ENCODE measurements at places on chromosomes 1 and 21.

DNA sequence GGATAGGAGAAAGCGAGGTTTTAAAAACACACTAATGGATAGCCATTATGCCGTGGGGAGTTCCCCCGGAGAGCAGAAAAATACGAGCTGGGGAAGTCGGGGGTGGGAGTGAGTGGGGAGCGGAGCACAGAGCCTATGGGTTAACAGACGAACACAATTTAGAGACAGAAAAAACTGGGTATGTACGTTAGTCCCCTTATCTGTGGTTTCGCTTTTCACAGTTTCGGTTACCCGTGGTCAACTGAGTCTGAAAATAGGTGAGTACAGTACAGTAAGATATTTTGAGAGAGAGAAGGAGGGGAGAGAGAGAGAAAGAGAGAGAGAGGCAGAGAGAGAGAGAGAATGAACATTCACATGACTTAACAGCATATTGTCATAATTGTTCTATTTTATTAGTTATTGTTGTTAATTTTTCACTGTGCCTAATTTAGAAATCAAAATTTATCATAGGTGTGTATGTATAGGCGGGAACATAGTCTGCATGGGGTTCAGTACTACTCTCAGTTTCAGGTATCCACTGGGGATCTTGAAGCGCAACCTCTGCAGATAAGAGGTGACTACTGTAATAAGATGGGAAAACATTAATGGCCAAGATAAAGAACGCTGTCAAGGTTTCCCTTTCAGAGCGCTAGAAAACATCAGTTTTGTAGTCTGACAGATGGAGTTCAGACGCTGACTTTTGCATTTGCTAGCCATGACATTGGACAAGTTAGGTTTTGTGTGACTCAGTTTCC lies 125.6 kb upstream of the LMO4 start:
- H3K27me3 ChIP-seq: peaks cover 9% of the 10 kb centered on the region
- no peak for DNase-seq
- H3K27ac ChIP-seq: no peak overlapping the region
- no peak overlapping the region for H3K4me3 ChIP-seq
- no peaks in the 10 kb centered on the region for H3K4me1 ChIP-seq
- H3K36me3 ChIP-seq: no peaks in the 10 kb centered on the region

GRCh38 chr1:33256221-33256470 lies 146 bp upstream of the ZNF362 start:
- H3K4me3 ChIP-seq: no peak overlapping the region
- H3K36me3 ChIP-seq: no peaks in the 10 kb centered on the region
- no peak overlapping the region for H3K27ac ChIP-seq
- DNase-seq: no peak

DNA sequence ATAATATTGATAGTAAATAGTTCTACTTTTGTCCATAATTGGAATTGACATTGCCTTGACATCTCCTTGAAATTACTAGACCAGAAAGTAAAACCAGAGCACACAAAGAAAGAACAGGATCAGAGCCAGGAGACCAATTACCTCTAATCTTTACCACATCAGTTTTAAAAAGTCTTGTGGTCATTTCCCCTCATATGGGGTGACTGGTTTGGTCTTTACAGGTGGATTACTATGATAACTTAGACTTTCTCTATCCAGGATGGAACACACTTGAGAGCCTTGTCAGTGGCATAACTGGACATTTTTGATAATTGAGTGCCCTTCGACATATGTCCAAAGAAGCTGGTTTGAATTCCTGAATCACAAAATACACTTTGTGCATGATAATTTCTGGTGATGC lies 1148.1 kb upstream of the NCAM2 start:
- H3K4me1 ChIP-seq: no peaks in the 10 kb centered on the region
- DNase-seq: no peak
- H3K4me3 ChIP-seq: no peak overlapping the region
- H3K36me3 ChIP-seq: no peaks in the 10 kb centered on the region
- no peak overlapping the region for H3K27ac ChIP-seq

DNA sequence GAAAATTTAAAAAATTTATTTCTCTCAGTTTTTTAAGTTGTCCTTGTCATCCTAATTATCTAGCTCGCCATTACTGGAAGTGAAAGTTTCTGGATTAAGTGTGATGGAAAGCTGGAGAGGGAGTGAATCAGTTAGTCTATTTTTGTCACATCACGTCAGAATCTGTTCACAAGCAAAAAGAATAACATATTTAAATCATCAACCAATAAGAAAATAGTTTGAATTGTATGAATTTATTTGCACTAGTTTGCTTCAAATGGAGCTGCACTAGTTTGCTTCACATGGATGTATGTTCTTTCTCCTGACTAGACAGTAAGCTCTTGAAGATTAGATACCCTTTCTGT lies 22.8 kb downstream of the PHC2 start:
- no peak overlapping the region for H3K27ac ChIP-seq
- peaks cover 26% of the 10 kb centered on the region for H3K27me3 ChIP-seq
- no peaks in the 10 kb centered on the region for H3K36me3 ChIP-seq
- H3K4me1 ChIP-seq: no peaks in the 10 kb centered on the region
- H3K4me3 ChIP-seq: no peak overlapping the region

GRCh38 chr1:163866564-163866963 lies 544.8 kb downstream of the NUF2 start:
- no peaks in the 10 kb centered on the region for H3K27me3 ChIP-seq
- DNase-seq: no peak
- H3K27ac ChIP-seq: no peak overlapping the region

GRCh38 chr1:43008115-43009060 lies 49.7 kb upstream of the SLC2A1 start:
- no peak overlapping the region for H3K4me3 ChIP-seq
- H3K27me3 ChIP-seq: peaks cover 3% of the 10 kb centered on the region
- H3K27ac ChIP-seq: no peak overlapping the region

GRCh38 chr1:59171788-59172187 lies 125.1 kb upstream of the FGGY start:
- H3K27ac ChIP-seq: no peak overlapping the region
- no peaks in the 10 kb centered on the region for H3K4me1 ChIP-seq
- H3K4me3 ChIP-seq: no peak overlapping the region
- H3K36me3 ChIP-seq: no peaks in the 10 kb centered on the region
- no peak for DNase-seq
- H3K27me3 ChIP-seq: peaks cover 4% of the 10 kb centered on the region

- no peaks in the 10 kb centered on the region for H3K27me3 ChIP-seq
- no peak overlapping the region for H3K27ac ChIP-seq
- no peaks in the 10 kb centered on the region for H3K36me3 ChIP-seq
- H3K4me3 ChIP-seq: no peak overlapping the region
- peaks cover 7% of the 10 kb centered on the region for H3K4me1 ChIP-seq
Measured at GRCh38 chr21:35521852-35522505, 472.9 kb upstream of the RUNX1 start.

DNA sequence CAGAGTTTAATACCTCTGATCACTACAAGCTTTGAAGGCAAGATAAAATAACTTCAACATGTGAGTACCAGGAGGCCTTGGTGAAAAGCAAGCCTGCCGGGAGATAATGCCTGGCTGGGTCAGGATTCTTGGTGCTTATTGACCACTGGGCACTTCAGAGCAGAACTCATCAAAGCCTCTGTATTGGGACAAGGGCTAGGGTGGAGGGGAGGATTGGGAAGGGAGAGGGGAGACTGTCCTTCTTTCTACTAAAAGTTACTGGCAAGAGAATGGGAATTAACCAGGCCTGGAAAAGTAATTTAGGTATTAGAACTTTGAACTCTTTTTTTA lies 35.2 kb downstream of the NEK2 start:
- H3K27ac ChIP-seq: no peak overlapping the region
- no peaks in the 10 kb centered on the region for H3K4me1 ChIP-seq
- no peak overlapping the region for H3K4me3 ChIP-seq
- no peaks in the 10 kb centered on the region for H3K27me3 ChIP-seq

GRCh38 chr21:33403128-33403785 lies at the start of gene IFNGR2:
Gene IFNGR2 (plus strand): TSS chr21:33403413. CDS start chr21:33403544, 131 bp downstream.
- peak; percentile 57 for DNase-seq
- H3K36me3 ChIP-seq: no peaks in the 10 kb centered on the region
- H3K4me3 ChIP-seq: peak within 1 kb of the TSS; percentile 82
- H3K27me3 ChIP-seq: no peaks in the 10 kb centered on the region

DNA sequence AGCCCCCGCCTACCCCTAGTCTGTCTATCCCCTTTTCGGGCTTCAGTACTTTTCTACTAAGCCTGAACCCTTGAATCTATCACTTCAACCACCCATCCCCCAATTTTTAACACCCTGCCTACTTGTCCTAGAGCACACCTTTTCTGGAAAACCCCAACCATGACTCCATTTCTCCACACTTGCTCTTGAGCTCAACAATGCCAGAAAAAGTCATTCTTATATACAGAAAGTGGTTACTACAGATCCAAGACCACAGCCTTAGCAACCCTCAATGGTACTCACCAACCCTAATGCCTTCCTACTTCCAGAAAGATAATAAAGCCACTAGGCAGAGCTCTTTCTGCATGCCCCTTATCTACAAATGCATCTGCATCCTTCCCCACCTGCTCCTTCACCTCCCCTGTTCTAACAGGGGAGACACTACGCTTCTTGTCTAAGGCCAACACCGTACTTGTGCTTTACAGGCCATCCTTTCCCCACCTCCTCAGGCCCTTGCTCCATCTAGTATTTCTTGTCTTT lies 41.2 kb downstream of the DMAP1 start:
- H3K27ac ChIP-seq: no peak overlapping the region
- no peaks in the 10 kb centered on the region for H3K27me3 ChIP-seq
- DNase-seq: no peak
- H3K4me3 ChIP-seq: no peak overlapping the region
- H3K36me3 ChIP-seq: no peaks in the 10 kb centered on the region

DNA sequence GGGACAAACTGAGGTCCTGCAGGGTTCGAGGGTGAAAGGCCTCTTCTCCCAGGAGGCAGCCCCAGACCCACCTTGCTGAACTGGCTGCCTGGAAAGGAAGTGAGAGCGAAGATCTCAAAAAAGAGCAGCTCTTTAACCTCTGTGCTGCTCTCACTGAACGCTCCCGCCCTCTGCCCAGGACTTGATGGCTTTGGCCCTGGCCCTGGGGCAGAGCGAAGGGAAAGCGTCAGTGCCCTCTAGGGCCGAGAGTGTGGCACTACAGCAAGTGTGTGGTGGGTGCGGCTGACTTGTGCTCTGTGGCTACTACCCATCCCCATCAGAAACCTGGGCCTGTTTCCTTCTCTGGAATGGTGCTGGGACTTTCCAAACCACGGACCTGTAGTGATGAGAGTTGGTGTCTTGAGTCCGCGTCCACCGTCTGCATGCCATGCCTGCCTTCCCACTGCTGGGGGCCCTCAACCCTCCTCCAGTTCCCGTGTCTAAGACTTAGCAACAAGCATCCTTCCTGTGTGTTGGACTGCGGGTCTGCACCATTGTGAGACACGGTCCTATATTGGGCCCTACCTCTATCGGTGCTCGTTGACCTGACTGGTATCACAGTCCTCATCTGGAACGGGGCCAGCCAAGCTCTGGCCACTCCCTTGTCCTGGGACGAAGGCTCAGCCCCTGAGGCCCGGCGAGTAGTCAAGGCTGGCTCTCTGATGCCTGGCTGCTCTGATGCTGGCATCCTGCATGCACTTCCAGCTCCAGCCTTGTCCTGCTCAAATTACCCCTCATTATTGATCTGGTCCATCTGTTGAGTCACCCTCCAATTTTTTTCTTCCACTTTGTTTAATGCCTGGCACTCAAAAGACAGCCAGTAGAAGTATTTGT lies 180.3 kb downstream of the DISC1 start:
- H3K36me3 ChIP-seq: no peaks in the 10 kb centered on the region
- H3K27me3 ChIP-seq: no peaks in the 10 kb centered on the region
- H3K27ac ChIP-seq: no peak overlapping the region

- no peaks in the 10 kb centered on the region for H3K27me3 ChIP-seq
- H3K4me3 ChIP-seq: peak overlapping the region; percentile 95
- DNase-seq: no peak
- H3K36me3 ChIP-seq: no peaks in the 10 kb centered on the region
- H3K27ac ChIP-seq: peak overlapping the region; percentile 82
Measured at GRCh38 chr1:239718997-239719628, 332.7 kb downstream of the CHRM3 start.

DNA sequence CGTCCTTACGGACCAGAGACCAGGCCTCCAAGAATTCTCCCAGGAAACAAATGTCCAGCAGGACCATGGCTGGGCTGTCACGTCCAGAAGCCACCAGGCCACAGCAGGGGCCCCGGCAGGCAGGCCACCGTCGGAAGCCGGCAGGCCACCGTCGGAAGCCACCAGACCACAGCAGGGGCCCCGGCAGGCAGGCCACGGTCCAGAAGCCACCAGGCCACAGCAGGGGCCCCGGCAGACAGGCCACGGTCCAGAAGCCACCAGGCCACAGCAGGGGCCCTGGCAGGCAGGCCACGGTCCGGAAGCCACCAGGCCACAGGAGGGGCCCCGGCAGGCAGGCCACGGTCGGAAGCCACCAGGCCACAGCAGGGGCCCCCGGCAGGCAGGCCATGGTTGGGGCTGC lies 67.0 kb upstream of the PDE9A start:
- no peak overlapping the region for H3K27ac ChIP-seq
- no peaks in the 10 kb centered on the region for H3K27me3 ChIP-seq
- H3K36me3 ChIP-seq: no peaks in the 10 kb centered on the region
- DNase-seq: no peak

DNA sequence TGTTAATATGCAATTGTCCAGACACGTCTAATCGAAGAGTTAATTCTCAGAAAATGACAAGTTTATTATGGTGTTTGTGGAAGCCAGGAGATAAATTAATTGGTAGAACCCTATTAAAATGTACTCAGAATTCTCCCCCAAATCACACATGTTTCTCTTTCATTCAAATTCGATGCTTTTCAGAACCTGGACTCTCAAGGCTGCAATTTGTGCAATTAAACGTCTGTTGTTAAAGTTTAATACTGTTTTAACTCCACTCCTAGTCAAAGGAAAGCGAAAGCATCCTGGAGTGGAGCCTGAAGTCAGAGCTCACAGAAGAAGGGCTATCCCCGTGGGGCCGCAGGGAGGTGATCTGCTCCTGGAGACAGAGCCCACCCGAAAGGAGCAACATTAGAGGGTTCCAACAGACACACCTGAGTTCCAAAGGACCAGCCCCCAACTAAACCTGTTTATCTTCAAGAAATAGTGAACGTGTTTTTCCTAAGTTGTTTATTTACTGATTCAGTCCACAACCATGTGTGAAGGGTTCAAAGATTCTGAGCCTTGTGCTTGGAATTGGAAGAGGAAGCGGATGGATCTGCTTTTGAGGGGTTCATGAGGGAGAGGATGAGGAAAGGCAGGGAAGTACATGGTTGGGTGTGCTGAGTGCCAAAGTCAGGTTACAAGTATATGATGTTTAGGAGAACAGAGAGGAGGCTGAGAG lies 68.0 kb upstream of the AKT3 start:
- no peaks in the 10 kb centered on the region for H3K36me3 ChIP-seq
- DNase-seq: no peak
- peaks cover 15% of the 10 kb centered on the region for H3K4me1 ChIP-seq

DNA sequence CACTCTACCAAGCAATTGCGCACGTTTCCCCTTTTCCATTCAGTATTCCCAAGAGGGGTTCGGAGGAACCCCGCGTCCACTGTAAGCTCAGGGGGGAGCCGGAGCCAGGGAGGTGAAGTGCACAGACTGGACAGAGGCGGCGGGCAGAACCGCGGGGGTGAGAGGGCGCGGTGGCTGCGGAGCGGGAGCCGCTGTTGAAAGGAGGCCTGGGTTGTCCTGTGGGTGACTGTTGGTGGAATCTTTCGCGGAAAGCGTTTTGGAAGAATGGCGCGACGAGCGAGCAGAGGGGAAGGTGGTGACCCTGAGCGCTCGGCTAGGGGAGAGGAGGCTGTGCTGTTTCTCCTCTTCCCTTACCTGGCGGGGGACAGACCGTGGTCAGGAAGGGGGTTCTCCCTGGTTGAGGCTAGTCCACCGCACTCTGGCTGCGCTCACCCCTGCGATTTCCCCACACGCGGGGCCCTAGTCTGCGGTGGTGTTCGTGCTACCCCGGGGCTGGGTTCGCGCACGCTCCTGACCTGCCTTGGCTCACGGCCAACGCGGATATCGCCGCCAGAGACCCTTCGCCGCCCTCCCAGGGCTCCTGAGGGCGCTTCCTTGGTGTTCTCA lies 92.8 kb downstream of the PRKAB2 start:
- H3K27ac ChIP-seq: no peak overlapping the region
- H3K4me1 ChIP-seq: peaks cover 23% of the 10 kb centered on the region
- H3K4me3 ChIP-seq: no peak overlapping the region
- peaks cover 49% of the 10 kb centered on the region for H3K27me3 ChIP-seq
- DNase-seq: no peak
